ENCODE measurements at places on chromosomes 12 and 14. TPM values are rescaled to one million over a fixed set of nuclear protein-coding genes. Genes with fewer than 3 reads are reported as not detected.

- DNase-seq: no peak
Measured at GRCh38 chr12:31859232-31859977, 99.8 kb upstream of the RESF1 start.

STRAP gene
- total RNA-seq: 101 TPM

ARHGAP9 gene
- 125 TPM for total RNA-seq

KCNMB4 gene
- total RNA-seq: 4.0 TPM

TECPR2 gene
- total RNA-seq: 30.1 TPM

- DNase-seq: no peak
Measured at GRCh38 chr12:124774462-124775167, 89.0 kb downstream of the SCARB1 start.

DNA sequence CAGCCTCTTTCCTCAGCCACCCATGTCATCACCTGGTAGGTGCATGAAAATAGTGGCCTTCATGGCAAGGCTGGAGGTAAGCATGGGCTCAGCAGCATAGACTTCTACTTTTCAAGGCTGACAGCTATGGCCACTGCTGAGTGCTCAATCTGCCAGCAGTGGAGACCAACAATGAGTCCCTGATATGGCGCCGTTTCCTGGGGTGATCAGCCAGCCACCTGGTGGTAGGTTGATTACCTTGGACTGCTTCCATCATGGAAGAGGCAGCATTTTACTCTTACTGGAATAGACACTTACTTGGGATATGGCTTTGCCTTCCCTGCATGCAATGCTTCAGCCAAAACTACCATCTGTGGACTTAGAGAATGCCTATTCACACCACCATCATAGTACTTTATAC, 39.5 kb upstream of the USP44 start:
- no peak for DNase-seq

SEL1L gene
- total RNA-seq: 112 TPM

GRCh38 chr12:75996861-75997447, 34.6 kb downstream of the PHLDA1 start:
- no peak for DNase-seq

DNA sequence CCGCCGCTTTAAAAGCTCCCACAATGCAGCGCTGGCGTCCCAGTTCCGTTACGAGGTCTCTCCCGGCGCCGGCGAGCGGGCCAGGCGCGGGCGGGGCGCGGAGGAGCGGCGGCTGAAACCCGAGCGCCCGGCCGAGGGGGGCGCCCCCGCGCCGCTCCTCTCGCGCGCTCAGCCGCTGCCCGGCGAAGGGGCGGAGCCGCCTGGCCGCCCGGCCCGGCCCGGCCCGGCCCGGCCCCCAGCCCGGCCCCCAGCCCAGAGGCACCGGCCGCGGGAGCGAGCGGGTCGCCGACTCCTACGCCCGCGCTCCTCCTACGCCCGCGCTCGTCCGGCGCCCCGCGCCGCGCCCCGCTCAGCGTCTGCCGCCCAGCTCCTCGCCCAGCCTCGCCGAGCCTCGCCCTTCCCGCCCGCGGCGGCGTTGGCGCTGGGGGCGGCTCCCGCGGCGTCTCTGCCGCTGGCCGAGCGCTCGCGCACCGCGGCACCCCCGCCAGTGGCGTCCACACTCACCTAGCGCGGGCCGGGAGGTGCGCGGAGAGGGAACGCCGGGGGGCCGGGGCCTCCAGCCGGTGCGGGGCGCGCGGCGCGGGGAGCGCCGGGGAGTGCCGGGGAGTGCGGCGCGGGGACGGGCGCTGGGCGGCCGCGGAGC, at the start of gene RASSF8:
TSS of gene RASSF8 (plus strand) at position 255 of the 643 bp plus-strand sequence. CDS start 96,662 bp downstream, outside the sequence.
- peak; percentile 87 for DNase-seq

DNA sequence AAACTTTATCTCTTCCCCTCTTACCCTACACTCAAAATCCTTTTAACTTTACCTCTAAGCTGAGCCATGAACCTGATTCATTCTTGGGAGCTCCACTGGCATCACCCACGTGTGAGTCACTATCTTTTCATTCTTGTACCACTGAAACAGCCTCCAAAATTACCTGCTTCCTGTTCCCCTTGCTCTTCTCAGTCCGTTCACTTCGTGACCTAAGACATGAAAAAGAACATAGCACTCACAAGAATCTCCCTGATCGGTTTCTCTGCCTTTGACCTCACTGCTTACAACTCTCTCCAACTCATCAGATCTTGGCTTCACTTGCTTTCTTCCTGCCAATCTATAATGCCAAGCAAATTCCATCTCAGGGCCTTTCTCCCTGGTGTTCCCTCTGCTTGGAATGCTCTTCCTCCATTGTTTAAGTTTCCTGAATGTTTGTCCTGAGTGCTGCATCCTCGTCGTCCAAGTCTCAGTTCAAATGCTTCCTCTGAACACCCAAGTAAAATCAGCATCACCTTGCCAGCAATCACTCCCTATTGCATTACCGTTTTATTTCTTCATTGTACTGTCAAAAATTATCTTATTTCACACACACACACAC, 9.2 kb downstream of the GLIPR1 start:
- DNase-seq: no peak

DNA sequence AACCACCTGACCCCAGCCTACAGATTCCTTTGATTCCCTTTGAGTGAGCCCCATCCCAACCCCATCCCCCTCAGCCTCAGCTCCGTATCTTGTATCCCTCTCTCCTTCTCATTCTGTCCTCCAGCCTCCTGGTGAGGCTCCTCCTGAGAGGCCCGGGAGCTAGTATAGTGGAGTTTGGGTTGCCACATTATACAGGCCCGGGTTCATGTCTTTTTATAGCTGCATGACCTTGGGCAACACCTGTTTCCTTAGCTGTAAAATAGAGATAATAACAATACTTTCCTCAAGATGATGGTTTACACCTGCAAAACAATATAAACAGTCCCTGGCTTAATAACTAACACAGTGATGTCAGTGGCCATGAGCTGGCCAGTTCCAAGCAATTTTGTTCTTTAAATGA, 89.8 kb downstream of the STAB2 start:
- no peak for DNase-seq

DNA sequence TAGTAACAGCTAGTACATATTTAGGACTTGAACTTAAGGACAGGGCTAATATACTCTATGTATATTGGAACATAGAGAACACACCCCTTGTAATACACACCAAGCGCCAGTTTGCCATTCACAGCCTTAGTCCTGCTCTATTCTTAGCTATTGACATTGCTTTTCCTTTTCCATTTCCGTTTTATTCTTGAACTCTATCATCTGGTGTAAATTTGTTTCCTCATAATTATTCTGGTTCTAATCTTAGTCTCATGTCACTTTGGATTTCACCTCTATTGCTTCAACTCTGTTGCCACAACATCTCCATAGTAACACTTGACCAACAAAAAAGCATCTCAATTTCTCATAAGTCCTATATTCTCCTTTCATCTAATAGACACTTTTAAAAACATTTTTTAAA, 225.7 kb downstream of the PHLDA1 start:
- no peak for DNase-seq

- no peak for DNase-seq
Measured at GRCh38 chr12:103139876-103140275, 182.4 kb downstream of the ASCL1 start.

- DNase-seq: no peak
Measured at GRCh38 chr14:74551001-74551400, 57.4 kb downstream of the ISCA2 start.

DNA sequence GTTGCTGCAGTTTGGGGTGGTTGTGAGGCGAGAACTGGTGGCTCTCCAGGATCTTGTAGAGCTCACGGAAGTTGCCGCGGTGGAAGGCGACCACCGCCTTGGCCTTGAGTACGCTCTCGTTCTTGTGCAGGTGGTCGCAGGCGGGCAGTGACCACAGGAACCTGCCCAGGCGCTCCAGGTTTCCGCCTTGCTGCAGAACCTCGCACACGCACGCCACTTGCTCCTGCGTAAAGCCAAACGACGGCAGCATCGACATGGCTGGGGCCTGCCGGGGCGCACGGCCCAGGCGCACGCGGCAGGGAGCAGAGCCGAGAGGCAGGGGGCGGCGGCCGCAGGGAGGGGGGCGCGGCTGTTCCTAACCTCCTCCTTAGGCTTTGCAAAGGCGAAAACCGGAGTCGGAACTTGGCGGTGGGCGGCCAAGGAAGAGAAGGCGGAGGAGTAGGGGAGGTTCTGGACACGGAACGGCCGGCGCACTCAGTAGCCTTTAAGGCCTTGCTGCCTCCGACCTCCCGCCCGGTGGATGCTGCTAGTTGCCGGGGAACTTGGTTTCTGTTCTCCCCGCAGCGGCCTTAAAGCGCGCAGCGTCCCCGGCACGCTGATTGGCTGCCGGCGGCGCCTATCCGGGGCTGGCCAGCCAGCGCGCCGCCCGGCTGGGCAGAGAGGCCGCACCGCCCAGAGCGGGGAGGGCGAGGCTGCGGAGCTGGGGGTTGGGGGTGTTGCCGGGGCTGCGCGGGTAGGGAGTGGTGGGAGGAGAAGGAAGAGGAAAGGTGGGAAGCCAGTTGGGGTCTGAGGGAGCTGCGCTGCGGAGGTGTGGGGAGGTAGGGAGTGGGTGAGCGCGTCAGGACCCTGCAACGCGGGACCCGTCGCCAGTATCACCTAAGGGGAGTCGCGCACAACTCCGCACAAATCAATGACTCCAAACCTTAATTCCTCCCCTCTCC, at the start of gene SIX1:
TSS of gene SIX1 (minus strand) at position 544 of the 941 bp plus-strand sequence. CDS start at position 256, 288 bp downstream.
- no peak for DNase-seq

IRAK4 gene
- 14.3 TPM for total RNA-seq

BDKRB1 gene
- 0.35 TPM for total RNA-seq

HSPB8 gene
- 64.1 TPM for total RNA-seq

- no peak for DNase-seq
Measured at GRCh38 chr12:87336814-87337336, 692.3 kb downstream of the C12orf50 start.

DNA sequence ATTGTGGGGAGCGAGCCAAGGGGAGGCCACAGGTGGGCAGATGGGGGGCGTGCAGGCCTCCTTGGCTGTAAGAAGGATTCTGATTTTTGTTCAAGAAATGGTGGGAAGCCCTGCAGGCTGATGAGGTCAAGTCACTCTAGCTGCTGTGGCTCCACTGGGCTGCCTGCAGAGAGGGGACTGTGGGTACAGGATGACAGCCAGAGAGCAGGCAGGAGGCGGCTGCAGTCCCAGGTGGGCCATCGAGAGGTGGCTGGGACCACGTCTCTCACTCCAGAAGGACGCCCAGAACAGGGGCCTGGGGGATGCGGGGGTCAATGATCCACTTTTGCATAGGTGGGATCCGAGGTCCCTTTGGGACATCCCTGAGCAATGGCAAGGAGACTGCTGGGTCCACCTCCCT, 9.1 kb downstream of the NCOR2 start:
- DNase-seq: no peak

- no peak for DNase-seq
Measured at GRCh38 chr12:112430929-112431328, 12.2 kb downstream of the PTPN11 start.

DNA sequence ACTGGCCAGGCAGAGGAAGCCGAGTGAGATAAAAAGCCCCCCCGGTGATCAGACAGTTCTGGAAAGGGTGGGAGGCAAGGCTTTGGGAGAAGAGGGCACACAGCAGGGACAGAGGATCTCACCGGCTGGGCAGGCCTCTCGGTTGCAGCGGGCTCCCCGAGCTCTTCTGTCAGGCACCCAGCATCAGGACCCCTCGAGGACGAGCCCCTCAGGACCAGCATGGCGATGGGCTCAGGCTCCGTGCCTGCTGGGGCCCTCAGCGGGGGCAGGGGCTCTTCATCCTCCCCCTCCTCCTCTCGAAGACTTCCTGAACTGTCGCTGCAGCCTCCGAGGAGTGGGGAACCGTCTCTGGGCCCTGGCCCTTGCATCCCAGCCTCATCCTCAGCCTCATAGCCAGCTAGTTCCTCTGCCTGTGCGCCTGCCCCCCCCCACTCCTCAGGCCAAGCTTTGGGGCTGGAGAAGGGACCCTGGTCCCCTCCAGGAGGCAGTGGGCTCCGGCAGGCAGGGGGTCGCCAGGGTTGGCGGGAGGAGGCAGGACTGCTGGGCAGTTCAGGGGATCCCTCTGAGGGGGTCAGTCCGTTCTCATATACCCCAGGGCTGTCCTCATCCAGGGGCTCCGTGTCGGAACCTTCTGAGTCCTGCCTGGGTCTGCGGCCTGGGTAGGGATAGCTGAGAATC, 3.4 kb upstream of the AP1G2 start:
- no peak for DNase-seq

CLEC4D gene
- total RNA-seq: 15.7 TPM

GRCh38 chr14:37641117-37641516, 45.7 kb downstream of the TTC6 start:
- DNase-seq: no peak

DNA sequence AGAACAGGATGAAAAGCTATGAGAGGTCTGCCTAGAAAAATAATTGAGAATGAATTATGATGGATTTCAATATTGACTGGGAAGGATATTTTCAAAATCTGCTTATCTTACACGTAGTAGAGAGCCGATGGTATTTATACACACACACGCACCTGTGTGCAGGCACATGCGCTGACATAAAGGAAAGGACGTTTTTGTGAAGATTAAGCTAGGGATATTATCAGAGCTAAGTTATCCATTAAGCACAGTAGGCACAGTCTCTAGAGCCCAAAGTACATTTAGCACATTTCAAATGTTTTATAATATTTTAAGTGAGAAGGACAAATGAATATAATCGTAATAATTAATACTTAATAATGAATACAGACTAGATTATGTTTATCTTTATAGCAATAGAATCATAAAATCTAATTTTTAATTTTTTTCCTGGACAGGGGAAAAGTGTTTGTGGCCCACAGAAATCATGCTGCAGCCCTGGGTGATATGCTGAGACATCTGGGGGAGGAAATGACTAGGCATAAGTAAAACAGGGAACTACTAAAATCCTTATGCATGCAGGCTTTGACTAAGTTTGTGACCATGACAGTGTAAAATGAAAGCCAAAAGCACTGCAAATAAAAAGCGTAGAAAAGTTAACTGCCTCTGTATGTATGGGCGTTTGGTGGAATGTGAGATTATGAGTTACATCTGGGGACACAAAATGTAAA, 146.1 kb downstream of the KITLG start:
- no peak for DNase-seq

- DNase-seq: no peak
Measured at GRCh38 chr14:101916816-101917412, 47.5 kb upstream of the DYNC1H1 start.

ZNF10 gene
- total RNA-seq: 6.7 TPM

DNA sequence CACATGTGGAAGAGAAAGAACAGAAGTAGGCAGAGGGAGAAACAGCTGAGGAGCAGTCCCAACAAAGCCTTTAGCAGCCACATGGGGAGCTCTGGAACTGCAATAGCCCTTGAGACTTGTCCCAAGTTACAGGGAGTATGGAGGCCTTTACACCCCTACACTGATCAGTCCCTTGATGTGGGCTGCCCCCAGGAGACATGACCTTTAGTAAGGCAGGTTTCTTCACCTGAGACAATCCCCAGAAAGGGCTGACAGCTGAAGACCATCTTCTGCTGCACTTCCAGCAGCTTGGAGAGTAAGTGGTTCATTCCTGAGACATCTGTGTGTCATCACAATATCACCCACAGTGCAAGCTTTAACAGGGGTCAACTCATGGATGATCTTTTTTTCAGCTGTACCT, 8.6 kb upstream of the SNAPC1 start:
- no peak for DNase-seq

GRCh38 chr12:114408886-114409851, 3.2 kb upstream of the TBX5 start:
- no peak for DNase-seq

All from left lung (tissue), 14 donors.